HT1080 (cell line): ENCODE measurements at places on chromosomes 3 and 15.

DNA sequence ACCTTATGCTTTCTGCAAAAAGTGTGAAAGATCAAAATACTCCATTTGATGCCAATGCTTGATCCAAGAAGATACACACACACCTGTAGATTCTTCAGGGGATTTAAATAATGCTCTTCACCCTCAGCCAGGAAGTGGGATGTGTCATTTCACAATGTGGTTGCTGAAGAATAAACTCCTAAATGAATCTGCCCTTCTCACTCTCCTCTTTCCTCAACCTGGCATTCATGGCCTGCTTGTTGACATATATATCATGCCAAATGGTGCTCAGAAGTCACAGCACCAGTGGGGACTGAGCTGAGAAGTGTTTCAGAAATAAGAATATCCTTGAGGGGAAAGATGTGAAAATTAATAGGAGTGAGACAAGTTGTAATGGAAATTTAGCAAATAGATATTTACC is 146.6 kb upstream of the ARHGEF26 start:
- peak; percentile 30 for DNase-seq

GRCh38 chr3:12705981-12706380 is 42.1 kb upstream of the RAF1 start:
- DNase-seq, result no peak

DNA sequence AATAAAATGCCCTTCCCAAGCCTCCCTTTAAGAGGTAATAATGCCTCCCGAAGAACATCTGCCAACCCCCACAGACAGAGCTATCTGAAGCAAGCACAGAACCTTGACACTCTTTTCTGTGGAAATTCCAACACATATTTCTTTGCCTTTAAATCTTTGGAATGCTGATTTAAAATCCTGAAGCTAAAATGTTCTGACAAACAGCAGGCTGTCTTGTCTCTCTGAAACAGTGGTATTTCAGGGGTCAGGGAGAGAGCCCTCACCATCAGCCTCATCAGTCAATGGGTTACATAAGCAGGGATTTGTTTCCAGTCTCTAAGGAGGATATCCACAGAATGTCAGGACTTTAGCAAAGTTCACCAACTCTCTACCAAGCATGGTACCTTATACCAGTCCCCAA is 27.8 kb upstream of the ARHGEF3 start:
- DNase-seq, result no peak

DNA sequence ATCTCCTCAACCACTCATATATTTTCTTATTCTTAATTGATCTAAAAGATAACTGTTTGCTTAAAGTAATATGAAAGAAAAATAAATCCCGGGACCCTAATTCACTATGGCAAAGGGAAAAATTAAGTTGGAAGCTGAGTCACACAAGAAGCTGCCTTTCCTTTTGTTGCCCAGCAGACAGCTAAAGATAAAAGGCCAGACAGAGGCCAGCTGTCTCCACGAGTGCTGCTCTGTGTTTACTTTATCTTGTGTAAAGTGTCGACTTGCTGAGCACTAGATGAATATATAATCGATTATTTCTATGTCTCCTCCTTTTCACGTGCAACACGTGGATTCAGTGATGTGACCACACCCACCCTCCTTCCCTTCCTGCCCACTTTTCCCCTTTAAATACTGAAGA is 52.8 kb upstream of the NSMCE3 start:
- no peak for DNase-seq

DNA sequence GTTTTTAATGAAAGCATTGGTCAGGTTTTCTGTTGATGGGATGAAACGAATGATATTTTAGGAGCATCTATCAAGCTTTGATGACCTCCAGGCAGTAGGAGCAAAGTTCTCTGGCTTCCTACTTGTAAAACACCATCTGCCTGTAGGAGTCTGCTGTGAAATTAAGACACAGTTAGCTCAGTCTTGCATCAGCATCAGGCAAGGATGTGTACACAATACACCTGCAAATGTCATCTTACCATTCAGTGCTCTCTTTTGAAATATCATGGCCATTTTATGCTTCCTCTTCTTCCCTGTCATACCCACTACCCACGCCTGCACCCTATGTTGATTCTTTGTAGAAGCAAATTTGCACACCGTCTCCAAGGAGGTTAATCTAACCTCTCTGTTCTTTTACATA is 38.2 kb downstream of the B3GALNT1 start:
- DNase-seq, result no peak

GRCh38 chr15:98257290-98257689 is 296.8 kb downstream of the ARRDC4 start:
- DNase-seq, result no peak

DNA sequence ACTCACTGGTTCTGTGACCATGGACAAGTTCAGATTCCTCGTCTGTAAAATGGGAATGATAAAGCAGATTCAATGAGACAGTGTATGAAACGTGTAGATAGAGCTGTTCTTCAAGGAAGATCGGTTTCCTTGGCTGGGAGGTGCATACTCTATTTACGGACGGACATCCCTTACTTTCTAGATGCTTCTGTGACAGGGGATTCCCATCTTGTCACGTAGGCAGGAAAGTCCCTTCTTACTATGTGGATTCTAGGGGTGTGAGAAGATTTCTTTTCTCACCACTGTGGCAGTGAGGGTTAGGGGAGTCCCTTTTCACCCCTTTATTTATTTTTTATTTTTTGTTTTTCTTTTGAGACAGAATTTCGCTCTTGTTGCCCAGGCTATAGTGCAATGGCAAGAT is 180.9 kb upstream of the TBL1XR1 start:
- no peak for DNase-seq

DNA sequence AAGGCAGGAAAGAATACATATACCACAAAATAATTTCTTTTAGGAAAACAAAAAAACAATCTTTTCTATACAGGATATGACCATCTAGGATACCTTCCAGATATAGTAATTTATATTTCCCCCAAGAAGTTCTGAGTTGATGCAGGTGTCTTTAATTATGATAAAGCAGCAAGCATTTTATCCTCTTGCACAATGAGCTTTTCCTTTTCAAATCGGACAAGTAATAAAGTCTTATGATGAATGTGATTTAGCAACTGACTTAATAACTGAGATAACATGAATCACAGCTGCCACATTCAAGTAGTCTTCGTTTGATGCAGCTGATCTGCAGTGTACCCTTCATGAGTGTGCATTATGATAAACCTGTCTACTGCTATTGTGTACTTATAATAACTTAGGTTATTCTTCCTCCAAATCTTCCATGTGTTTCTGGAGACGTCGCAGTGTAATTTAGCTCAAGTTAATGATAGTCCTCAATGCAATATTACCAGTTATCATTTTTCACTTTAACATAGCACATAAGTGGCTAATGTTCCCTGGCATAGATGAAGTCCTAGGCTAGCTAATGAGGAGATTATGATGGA is 260.3 kb upstream of the MRPL3 start:
- DNase-seq, result no peak

DNA sequence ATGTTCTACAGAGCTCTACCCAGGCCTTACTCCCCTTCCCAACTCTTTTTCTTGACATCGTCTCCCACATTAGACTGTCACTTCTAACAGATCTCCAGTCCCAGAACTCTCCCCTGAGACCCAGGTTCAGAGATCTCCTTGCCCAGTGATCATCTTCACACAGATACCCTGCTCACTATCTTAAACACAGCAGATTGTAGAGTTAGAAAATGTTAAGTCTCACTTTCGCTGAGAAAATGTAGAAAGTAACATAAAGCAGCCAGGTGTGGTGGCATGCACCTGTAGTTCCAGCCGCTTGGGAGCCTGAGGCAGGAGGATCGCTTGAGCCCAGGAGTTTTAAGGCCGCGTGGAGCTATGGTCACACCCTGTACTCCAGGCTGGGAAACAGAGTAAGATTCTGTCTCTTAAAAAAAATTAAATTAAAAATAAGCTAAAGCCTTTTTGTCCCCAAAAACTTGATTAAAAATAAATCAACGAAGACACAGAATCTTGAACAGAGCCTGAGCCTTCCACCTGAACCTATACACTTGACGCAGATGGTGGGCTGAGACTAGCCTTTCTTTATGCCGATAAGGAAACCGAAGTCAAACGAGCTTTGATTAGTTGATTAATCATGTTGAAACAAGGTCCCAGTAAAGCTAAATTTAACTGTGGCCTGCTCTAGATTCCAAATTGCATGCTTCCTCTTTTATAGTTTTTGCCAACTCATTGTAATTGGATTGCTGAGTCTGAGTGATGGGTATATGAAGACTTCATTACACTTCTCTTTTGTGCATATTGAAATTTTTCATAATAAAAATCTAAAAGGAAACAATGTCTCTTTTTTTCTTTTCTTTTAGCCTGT is 31.3 kb upstream of the BLM start:
- DNase-seq, result no peak

DNA sequence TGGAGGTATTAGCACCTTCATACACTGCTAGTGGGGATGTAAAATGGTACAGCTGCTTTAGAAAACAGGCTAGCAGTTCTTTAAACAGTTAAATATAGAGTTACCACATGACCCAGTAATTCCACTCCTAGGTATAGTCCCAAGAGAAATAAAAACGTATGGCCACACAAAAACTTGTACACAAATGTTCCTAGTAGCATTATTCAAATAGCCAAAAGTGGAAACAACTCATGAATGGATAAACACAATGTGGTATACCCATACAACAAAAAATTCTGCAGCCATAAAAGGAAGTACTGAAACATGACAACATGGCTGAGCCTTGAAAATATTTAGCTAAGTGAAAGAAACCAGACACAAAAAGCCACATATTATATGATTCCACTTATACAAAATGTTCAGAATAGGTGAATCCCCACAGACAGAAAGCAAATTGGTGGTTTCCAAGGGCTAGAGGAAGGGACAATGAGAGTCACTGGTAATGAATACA is 40.8 kb upstream of the KLF13 start:
- no peak for DNase-seq

DNA sequence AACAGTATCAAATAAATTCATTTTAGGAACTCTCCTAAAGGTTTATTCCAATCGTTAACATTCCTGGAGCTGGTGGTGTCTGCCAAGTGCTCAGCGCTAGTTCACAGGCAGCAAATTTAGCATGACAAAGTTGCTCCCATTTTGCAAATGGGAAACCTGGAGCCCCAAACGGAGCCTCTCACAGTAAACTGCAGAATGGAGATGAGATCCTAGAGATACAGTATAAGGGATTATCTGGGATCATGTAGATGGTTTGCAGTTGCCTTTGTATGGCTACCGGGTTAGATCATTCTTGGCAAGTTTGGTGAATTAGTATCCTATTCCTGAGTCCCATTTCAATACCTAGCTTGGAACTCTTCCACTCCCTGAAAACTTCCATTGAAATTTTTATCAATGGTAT is 173.7 kb downstream of the CDIN1 start:
- no peak for DNase-seq

- DNase-seq, result peak; percentile 80
Observed at GRCh38 chr3:97821774-97822358, at the start of gene CRYBG3. Gene CRYBG3 (plus strand): TSS chr3:97822011. CDS start chr3:97822207, 196 bp downstream.

- DNase-seq, result no peak
Observed at GRCh38 chr3:16406166-16406565, 107.3 kb downstream of the RFTN1 start.

DNA sequence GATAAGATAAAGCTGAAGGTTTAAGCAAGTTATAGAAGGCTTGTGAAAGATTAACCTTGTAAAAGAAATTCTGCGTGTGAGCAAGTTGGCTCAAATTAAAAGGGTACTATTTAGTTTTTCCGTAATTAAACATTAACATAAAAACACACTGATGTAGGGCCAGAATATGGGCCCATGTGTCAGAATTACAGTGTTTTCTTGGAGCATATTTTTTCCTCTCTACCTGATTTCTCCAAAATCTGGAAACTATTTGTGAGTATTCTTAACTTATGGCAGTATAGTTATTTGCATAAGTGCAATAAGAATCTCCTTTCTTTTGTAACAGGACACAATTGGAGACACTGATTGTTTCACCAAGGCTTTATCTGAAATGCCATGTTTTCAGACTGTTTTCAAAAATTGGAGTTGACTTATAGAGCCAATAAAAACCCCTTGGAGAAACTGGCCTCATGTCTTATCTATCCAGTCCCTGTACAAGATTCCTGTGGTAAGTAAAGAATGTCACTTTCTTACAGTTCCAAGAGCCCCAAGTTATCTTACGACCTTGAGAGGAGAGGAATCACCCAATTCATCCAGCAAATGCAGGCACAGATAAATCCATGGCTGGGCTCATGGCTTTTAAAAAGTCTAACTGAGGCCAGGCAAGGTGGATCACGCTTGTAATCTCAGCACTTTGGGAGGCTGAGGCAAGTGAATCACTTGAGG is 47.8 kb upstream of the P2RY1 start:
- no peak for DNase-seq

DNA sequence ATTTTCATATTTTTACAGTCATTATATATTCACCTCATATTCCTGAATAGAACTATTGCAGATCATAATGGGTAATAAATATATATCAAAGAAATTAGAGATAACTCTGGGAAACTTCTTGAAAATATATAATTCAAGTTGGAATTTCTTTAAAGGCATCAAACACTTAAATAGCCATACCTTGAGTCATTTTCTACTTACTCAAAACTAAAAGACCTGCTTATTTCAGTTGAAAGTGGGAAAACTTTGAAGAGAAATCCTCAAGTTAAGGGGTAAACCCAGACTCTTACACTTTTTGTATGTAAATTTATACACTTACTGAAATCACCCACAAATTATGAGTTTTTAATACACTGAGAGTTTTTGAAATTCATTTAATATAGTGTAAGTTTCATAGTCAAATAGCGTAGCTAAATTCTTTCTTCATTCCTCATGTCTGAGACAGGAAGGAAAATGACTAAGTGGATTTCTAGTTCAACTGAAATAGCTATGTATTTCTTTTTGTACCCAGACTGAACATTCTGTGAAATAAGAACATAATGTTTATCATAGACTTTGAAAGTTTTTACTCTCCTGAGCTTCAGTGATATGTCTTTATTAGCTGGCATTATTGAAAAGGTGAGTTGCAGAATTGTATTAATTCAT is 4.6 kb upstream of the ALCAM start:
- peak; percentile 81 for DNase-seq

GRCh38 chr3:141385406-141386125 is 17.3 kb downstream of the ZBTB38 start:
- no peak for DNase-seq
